Liver (tissue), 10 donors: ENCODE measurements at places on chromosomes 11 and 22. TPM values are rescaled to one million over a fixed set of nuclear protein-coding genes. Genes with fewer than 3 reads are reported as not detected.

DNA sequence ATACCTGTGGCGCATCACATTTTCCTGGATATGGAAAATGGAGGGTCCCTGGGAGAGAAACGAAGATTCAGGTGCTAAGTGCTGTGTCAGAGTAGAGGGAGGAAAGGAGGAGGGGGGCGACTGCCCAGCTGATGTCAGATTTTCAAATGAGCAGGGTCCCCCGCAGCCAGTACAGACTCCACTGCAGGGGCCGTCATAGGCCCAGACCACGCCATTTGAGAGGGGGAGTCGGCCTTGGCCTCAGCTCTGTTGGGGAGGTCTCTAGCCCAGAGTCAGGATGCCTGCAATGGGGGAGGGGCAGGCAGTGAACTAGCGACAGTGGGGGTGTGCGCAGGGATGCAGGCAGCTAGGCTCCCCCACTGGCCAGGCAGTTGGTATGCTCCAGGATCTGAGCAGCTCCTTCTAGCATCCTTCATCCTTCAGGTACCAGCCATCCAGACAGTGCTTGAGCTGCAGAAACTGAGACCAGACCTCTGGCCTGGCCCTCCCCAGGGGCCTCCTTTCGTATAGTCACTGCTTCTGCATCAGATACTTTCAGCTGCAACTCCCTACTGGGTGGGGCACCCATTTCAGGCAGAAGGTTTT, at the start of the genes BSCL2 and GNG3:
BSCL2 (minus strand) TSS at position 148 of the 585 bp plus-strand sequence. CDS start 229 bp downstream, outside the sequence.
GNG3 (plus strand) TSS at position 400 of the 585 bp plus-strand sequence. CDS start 620 bp downstream, outside the sequence.
- H3K27me3 ChIP-seq: no peaks in the 10 kb centered on the region
- H3K4me1 ChIP-seq: peaks cover 15% of the 10 kb centered on the region
- peak within 1 kb of the TSS; percentile 66 for H3K4me3 ChIP-seq
- H3K36me3 ChIP-seq: no peaks in the 10 kb centered on the region
- peak; percentile 39 for DNase-seq

- no peak overlapping the region for H3K4me3 ChIP-seq
- peaks cover 8% of the 10 kb centered on the region for H3K36me3 ChIP-seq
- peaks cover 7% of the 10 kb centered on the region for H3K4me1 ChIP-seq
- DNase-seq: no peak
Measured at GRCh38 chr22:39434721-39435120, 22.1 kb upstream of the MGAT3 start.

- no peak overlapping the region for H3K4me3 ChIP-seq
- no peaks in the 10 kb centered on the region for H3K36me3 ChIP-seq
- no peak for DNase-seq
Measured at GRCh38 chr11:16242806-16243205, 113.5 kb downstream of the SOX6 start.

- H3K4me3 ChIP-seq: no peak overlapping the region
- no peaks in the 10 kb centered on the region for H3K27me3 ChIP-seq
- H3K27ac ChIP-seq: no peak overlapping the region
- H3K4me1 ChIP-seq: no peaks in the 10 kb centered on the region
- H3K36me3 ChIP-seq: no peaks in the 10 kb centered on the region
- DNase-seq: no peak
Measured at GRCh38 chr11:127939000-127939399, 648.4 kb downstream of the ETS1 start.

DNA sequence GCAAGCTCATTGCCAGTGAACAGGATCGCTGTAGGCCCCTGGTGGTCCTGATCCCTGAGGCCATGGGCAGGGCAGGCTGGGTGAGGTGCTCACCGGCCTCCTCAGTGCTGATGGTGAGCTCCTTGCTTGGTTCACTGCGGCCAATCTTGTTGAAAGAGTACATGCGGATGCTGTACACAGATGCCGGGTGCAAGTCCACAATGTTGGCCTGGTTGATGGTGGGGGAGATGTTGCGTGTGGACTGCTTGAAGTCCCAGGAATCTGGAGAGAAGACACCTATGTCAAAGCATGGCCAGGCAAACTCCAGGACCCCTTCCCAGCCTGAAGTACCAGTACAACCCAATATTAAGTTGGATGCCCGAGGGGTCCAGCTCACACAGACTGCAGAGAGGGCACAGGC, 144.1 kb downstream of the CEP164 start:
- H3K36me3 ChIP-seq: no peaks in the 10 kb centered on the region
- H3K4me3 ChIP-seq: no peak overlapping the region
- H3K27ac ChIP-seq: no peak overlapping the region
- H3K4me1 ChIP-seq: no peaks in the 10 kb centered on the region
- DNase-seq: no peak

KLHDC7B gene
- polyA plus RNA-seq: 0.16 TPM

TEX12 gene
- polyA plus RNA-seq: 0.29 TPM
